ENCODE measurements at places on chromosomes 16 and 17. TPM values are rescaled to one million over a fixed set of nuclear protein-coding genes. Genes with fewer than 3 reads are reported as not detected.

Gene BTBD17
- polyA plus RNA-seq = 0.25 TPM

- no peak for DNase-seq
Observed at GRCh38 chr17:76550712-76551615, 11.1 kb downstream of the PRCD start.

DNA sequence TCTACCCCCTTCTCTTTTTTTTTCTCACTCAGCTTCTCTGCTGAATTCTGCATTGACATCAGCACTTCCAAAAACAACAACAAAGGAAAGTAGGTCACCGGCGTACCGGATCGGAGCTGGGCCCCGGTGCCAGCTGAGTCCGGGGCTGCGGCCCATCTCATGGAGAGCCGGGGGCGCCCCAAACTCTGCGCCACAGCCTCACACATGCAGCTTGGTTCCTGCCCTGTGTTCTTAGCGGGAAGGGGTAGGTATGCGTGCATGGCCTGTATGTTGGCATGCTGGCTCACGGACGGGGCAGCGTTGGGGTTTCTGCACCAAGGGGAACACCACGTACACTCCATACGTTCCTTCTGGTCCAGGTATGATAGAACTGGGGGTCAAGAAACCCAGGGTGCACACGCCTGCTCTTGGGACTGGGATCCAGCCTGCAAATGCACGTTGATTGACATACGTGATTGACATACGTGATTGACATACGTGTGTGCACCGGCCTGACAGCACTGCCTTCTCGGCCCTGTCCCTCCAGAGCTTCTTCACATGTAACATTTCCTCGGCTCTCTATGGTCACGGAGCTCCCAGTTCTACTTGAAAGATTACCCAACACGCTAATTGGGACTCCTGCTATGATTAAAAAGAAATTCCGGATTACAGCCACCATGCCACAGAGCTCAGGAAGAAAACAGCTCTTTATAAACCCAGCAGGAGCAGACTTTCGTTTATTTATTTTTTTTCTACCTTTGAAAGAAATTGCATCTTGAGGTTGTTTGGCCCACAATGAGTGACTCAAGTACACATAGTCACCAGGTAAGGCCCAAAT is 88.7 kb downstream of the RPA1 start:
- DNase-seq = no peak

- DNase-seq = no peak
Observed at GRCh38 chr17:62631936-62632924, 4.8 kb downstream of the MRC2 start.

Gene PRR35
- polyA plus RNA-seq = 0.14 TPM

DNA sequence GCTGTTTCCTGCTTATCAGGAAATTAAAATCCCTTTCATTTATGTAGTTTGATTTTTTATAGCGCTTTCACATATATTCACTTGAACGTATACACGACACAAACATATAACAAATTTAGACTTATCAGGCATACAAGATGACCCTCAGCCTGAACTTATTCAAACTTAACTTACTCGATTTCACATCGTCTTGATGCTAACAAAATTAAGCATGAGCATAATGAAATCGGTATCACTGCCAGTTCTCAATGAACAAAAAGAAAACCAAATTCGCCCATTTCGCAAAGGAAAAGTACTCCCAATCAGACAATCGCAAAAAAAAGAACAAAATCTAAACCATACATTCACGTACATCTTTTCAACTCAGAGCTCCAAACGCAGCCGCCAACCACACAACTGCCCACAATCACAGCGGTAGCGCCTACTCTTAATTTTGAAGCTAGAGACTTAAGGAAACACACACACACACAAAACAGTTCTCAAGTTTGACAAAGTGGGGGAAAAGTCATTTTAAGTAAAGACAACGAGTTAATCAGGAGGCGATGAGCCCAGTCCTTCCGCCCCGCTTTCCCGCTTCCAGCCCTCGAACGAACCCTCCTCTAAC is 1.1 kb downstream of the GJC1 start:
- DNase-seq = no peak

Gene C17orf107
- 1.3 TPM for polyA plus RNA-seq

Gene CCT6B
- 2.5 TPM for polyA plus RNA-seq

GRCh38 chr16:2450535-2450934 is 9.4 kb upstream of the TEDC2 start:
- no peak for DNase-seq

GRCh38 chr17:17628388-17629008 is 37.0 kb upstream of the PEMT start:
- no peak for DNase-seq

Gene NECAB2
- 0.66 TPM for polyA plus RNA-seq

- no peak for DNase-seq
Observed at GRCh38 chr17:39551879-39552278, 55.8 kb downstream of the NEUROD2 start.

DNA sequence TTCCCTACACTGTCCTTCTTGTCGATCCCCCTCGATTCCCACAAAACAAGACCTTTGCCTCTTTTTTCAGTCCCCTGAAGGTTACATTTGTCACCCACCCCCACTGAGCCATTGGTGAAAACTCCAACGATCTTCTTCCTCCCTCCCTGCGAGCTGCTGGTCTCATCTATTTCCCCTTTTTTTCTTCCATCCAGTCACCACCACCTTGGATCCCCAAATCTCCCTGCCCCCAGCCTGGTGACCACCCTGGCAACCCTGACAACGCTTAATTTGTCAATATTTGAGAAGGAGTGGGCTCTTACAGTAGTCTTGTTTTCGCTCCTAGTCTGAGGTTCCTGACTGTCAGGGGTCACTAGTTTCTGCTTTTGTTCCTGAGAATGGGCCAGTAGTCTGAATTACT is 62.9 kb downstream of the SMPD3 start:
- DNase-seq = no peak

Measured in forelimb muscle (tissue), 1 donor.